T-helper 1 cell (primary cell): ENCODE measurements at places on chromosomes 7 and 10.
A peak's percentile ranks its signal among the peaks of the same experiment; 100 is the strongest.

DNA sequence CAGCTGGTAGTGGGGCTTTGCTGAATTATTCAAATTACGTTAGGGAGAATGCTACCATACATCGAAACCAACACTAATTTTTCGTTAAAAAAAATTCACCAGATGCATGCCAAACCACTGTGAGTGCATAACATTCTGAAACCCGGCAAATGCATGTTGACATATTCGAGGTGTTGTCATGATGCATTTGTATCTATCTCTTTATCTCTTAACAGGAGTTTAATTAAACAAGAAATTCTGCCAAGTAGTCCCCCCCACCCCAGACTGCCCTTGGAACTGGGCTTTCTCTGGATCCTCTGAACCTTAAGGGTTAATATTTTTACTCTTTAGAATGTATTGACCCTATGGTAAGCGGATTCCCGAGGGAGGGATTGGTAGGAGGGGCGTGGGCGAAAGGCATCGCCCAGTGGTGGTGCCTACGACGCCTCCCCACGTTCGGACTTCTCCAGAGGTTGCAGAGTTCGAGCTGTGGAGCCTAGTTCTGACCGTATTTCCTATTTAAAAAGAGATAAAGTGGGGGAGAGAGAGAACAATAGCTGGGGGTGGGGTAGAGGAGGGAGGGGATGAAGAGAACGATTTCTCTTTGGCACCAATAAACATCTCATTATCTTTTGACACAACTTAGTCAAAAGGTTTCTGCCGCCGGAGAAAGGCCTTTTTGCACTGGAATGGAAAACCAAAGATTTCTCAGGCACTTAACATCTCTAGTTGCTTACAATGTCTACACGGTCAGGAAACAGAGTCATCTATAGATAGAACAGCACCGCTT, 7.2 kb downstream of the DLX6 start:
- no peak for DNase-seq

- DNase-seq, result no peak
Measured at GRCh38 chr7:37097276-37097675, 351.4 kb downstream of the ELMO1 start.

- no peak for DNase-seq
Measured at GRCh38 chr10:99372546-99373271, 43.6 kb downstream of the CNNM1 start.

DNA sequence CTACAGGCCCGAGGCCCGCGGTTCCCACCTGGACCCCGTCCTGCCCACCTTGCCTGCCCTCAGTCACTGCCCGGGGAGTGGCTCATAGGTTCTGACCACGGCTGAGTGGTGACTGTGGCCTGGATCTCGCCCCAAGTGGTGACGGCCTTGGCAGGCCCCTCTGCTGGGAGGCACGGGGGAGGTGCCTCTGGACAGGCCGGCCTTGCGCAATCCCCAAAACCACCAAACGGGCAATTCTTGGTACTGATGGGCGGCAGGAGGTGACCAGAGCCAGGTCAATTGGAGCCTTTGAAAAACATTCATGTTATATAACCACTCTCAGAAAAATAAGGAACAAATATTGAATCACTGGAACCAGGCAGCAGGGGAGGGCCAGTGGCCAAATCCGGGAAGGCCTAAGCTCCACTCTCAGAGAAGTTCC, 83.4 kb downstream of the PRKAG2 start:
- no peak for DNase-seq

DNA sequence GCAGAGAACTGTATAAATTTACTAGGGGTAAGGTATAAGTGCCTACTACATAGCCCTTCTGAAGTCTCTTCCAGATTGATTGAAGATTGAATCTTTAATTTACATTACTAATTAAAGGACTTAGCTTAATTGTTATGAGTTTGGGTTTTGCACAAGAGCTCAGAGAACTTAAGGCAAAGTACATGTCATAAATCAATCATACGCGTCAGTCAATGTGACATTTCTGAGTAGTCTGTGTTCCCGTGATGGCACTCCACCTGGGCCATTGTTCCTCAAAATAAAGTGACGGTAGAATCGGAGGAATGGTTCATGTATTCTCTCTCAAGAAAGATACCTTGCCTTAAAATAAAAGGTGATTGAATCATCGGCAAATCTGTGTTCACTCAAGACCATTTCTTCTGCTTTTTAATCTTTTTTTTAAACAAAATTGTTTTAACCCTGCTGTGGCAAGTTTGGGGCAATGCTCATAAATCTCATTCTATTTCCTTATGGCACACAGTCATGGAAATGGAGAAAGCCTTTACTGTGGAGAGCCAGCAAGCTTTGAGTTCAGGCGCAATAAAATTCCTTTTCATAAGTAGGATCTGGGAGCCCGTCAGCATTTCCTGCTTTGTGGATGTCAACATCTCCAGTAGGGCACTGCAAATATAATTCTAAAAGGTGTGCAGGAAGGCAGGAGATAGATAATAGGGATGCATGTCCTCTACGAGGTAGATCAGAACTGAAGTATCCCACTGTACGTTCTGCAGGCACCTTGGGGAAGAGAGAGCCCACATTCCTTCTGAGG, 427.4 kb downstream of the GATA3 start:
- DNase-seq, result no peak

DNA sequence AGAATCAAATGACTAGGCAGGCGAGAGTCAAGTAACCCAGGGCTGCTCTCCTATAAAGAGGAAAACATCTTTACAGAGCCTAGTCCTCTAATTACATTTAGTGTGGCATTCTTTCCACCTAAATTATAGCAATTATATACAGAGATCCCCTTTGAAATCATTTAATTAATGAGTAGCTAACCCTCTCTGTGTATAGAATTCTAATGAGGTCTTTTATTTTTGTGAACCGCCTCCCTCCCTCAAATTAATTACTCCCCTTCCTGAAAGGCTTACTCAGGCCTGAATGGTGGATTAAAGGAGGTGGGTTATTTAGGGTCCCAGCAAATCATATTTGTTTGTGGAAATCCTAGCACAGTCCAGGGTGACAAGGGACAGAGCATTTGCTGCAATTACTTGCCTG, 551.8 kb downstream of the SORCS3 start:
- DNase-seq, result no peak

GRCh38 chr7:142750321-142750938, 1.2 kb downstream of the PRSS1 start:
- DNase-seq, result no peak

GRCh38 chr10:15265056-15265455, 96.6 kb upstream of the NMT2 start:
- DNase-seq, result no peak

DNA sequence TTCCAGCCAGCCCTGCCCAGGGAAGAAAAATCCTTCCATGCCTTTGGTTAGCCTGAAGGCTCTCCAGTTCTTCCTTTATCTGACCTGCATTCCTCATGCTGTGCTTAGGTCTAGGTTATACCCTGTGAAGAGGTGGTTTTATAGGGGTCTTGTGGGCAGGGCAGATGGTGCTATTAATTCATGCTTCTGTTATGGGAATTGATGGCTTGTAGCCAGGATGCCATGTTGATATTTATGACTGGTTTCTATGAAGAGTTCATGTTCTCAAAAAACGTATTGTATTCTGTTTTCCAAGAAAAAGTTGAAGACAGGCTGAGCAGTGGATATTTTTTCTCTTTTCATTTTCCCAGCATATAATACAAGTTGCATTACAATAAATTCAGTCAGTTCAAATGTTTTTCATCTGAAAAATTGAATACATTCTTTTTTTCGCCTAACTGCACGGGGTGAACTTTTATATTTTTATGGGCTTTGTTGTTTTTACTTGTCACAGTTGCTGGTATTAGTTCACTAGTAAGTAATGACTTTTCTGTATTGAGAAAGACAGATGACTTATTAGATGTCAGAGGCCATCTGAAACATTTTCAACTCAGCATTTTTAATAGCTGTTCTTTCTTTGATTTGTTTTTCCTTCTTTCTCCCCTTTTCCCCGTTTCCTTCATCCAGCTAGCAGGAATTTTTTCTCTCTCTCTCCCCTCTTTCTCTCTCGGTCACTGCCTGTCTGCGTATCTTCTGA, 322.8 kb downstream of the LRMDA start:
- no peak for DNase-seq

DNA sequence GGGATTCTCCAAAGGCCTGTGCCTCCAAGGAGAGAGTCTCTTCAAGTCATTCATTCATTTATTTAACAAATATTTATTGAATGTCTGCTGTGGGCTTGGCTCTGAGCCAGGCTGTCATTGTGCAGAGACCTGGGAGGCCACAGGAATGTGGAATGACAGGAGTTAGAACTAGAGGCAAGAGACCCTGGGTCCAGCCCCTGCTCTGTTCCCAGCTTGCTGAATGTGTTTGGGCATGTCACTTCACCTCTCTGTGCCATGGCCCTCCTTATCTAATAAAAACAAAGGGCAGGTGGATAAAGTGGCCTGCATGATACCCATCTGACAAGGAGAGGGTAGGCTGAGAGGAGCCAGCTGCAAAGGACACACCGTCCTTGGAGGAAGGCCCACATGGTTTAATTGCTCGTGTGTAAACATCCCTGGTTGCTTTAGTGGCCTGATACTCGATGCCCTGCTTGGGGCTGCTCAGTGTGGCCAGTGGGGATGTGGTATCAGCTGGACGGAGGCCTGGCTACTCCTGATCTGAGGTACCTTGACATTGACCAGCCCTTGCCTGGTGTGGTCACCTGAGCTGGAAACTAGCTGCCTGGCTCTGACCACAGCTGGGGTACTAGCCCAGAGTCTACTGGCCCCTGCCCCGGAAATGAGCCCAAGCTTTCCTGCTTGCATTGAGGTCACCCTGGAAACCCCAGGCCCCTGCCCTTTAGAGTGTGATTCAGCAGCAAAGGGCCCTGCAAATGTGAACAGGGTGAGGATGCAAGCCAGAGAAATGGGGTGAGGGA, 116.2 kb downstream of the CDH23 start:
- DNase-seq, result no peak

DNA sequence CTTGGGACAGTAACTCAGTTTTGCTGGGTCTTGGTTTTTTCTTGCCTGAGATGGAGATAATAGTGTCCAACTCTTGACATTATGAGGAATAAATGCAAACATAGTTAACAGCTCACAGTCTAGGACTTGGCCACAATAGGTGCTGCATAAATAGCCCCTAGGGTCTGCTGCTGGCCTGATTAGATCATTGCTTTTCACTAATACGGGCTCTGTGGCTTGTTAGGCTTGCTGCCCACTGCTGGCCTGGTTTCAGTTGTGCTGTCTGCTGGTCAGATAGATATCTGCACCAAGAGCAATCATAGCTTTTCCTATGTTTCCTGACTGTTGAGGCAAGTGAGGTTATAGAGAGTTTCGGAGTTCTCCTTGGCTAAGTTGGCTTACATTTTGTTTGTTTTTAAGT, 246.1 kb downstream of the DNAJB9 start:
- no peak for DNase-seq

- DNase-seq, result no peak
Measured at GRCh38 chr7:89621925-89622641, 532.2 kb upstream of the STEAP1 start.

GRCh38 chr10:33025039-33025438, 67.0 kb upstream of the ITGB1 start:
- no peak for DNase-seq

GRCh38 chr10:6409971-6410643, 170.0 kb downstream of the PRKCQ start:
- peak; percentile 23 for DNase-seq

DNA sequence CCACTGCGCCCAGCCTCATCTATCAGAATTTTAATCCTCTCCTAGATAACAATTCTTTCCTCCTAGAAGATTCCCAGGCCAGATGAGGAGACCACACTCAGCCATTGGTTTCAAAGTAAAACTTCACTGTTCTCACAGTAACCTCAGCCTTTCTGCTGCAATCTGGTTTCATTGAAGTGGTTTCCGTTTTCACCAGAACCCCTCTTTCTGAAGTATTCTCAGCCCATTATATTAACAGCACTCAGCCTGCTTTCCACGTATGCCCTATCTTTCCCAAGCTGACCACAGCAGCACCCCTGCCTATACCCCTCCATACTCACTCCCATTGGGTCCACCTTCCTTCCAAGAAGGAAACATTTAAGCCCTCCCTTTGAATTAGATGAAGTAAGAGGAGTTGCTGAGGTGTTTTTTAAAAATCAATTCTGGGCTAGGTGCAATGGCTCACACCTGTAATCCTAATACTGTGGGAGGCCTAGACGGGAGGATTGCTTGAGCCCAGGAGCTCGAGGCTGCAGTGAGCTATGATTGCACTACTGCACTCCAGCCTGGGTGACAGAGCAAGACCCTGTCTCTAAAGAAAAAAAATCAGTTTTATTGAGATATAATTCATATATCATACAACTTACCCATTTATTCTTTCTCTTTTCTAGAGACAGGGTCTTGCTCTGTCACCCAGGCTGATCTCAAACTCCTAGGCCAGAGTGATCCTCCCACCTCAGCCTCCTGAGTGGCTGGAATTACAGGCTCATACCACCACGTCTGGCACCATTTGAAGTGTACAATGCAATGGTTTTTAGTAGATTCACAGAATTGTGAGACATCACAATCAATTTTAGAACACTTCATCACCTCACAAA, 11.3 kb downstream of the PLAU start:
- no peak for DNase-seq

GRCh38 chr10:13944823-13945222, 358.1 kb downstream of the PRPF18 start:
- no peak for DNase-seq

GRCh38 chr10:6498771-6499170, 81.3 kb downstream of the PRKCQ start:
- peak; percentile 81 for DNase-seq

DNA sequence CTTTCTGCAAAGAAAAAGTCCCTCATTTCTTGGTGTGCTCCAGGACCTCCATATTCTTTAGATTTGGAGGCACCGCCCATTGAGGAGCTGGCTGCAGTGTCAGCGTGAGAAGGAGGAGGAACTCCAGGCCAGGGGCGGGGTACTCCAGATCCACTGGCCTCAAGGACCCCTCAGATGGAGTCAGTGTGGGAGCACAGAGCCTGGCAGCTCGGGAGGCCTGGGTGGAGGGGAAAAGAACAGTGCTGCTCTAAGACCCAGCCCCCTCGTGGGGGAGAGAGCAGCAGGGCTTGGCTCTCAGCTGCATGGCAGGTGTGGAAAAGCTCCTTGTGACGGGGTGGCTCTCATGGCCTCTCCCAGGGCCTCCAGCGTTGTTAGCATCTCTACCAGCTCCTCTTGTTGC, 70.5 kb downstream of the ITGB1 start:
- DNase-seq, result no peak

GRCh38 chr7:134910968-134911367, 75.3 kb upstream of the AGBL3 start:
- DNase-seq, result no peak

DNA sequence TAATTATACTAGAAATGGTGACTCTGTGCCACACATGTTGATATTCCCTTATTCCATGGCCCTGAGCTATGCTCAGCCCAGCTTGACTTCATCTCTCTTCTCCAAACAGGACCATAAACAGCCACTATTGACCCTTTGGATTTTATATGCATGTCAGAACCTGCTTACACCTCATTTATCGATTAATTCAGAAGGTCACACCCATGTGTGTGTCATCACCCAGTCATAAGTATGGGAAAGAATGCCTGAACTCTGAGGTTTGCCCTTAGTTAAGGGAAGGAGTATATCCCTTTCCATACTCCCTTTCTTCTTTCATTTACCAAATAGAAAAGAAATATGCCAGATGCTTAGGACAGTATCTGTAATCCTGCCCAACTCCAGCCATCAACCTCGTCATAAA, 602.3 kb downstream of the SORCS3 start:
- no peak for DNase-seq

- no peak for DNase-seq
Measured at GRCh38 chr7:144454-144826, 47.9 kb upstream of the FAM20C start.
